T1000 (cell line): ENCODE measurements at places on chromosomes 3 and 15.

- no peak for DNase-seq
These were observed 37.9 kb upstream of the MECOM start for GRCh38 chr3:169701457-169701856.

DNA sequence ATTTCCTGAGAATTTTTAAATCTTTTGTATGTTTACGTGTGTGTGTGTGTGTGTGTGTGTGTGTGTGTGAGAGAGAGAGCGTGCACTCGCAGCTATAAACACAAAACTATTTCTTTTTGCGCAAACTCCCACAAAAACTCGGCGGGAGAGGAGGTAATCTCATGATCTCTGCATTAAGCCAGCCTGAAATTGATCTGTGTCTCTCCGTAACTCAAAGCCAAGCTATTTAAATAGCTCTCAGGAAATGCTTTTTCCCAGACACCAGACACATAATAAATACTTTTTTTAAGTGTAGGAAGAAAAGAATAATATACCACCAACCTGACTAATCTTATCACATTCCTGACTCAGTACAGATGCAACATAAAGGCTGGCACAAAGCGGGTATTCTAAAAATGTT lies 226.8 kb downstream of the MAGI1 start:
- no peak for DNase-seq

DNA sequence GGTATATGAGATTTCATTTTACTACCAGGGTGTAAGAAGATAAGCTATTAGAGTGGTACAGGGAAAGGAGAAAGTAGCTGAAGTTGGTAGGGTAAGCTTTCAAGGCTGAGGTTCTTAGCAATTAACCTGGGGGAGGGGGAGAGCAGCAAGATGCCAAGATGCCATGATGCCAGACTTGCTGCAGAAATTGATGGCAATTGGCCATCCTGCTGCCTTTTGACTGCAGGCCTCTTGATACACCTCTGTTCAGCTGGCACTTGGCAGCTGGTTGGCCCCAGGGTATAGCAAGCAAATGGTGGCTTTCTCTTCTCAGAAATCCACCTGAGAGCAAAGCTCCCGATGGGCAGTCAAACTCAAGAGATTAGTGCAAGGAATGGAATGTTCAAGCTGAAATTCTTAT lies 21.4 kb upstream of the DPH6 start:
- DNase-seq = no peak

GRCh38 chr3:114079761-114080160 lies 23.2 kb downstream of the QTRT2 start:
- no peak for DNase-seq

- DNase-seq = no peak
These were observed 85.6 kb downstream of the PDCD6IP start for GRCh38 chr3:33883951-33884561.

GRCh38 chr3:64518950-64519349 lies 168.8 kb downstream of the ADAMTS9 start:
- DNase-seq = no peak

DNA sequence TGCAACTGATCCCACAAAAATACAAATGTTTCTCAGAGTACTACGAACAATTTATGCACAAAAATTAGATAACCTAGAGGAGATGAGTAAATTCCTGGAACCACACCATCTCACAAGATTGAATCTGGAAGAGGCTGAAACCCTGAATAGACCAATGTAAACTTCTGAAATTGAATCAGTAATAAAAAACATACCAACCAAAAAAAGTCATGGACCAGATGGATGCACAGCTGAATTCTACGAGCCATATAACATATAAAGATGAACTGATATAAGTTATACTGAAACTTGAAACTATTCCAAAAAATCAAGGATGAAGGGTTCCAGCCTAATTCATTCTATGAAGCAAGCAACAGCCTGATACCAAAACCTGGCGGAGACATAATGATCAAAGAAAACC lies 336.3 kb downstream of the PYDC2 start:
- DNase-seq = no peak

GRCh38 chr3:79019137-79019923 lies 748.5 kb downstream of the ROBO1 start:
- peak; percentile 75 for DNase-seq

DNA sequence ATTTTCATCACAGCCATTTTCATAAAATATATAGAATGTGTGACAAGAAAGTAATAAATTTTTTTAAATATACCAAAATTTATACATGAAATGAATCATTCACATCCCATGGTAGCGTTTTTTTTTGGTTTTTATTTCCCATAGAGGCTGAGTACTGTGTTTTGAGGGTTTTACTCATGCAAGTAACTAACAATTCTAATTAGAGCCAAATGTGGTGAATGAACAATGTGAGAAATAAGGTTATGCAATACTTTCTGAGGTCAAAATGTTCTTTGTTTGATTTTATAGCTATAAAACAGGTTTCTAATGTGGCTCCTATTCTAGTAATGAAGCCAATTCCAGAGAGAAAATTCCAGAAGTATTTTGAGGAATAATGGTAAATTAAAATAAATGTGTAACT lies 386.8 kb downstream of the TBC1D5 start:
- DNase-seq = no peak

GRCh38 chr15:51726302-51727073 lies 11.0 kb downstream of the LYSMD2 start:
- DNase-seq = peak; percentile 52

GRCh38 chr15:34973512-34973911 lies 4.0 kb upstream of the AQR start:
- no peak for DNase-seq

DNA sequence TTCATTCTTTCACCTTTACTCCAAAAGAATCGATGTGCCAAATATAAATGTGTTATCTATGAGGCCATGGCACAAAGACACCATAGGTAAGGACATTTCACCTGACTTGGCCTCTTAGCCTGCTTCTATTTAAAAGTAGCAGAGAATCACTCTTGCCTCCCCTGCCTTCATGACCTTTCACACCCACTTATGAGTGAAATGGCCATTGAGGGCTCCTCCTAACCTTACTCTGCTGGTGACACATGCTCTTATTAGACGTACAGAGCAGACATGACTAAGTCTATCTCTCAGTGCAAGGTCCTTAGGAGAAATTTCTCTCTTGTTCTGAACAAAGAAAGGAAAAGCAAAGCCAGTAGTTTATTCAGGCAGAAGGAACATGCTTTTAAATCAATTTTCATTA lies 150.7 kb downstream of the LRTM1 start:
- DNase-seq = no peak

- no peak for DNase-seq
These were observed 132.2 kb downstream of the KLF13 start for GRCh38 chr15:31458596-31459399.

DNA sequence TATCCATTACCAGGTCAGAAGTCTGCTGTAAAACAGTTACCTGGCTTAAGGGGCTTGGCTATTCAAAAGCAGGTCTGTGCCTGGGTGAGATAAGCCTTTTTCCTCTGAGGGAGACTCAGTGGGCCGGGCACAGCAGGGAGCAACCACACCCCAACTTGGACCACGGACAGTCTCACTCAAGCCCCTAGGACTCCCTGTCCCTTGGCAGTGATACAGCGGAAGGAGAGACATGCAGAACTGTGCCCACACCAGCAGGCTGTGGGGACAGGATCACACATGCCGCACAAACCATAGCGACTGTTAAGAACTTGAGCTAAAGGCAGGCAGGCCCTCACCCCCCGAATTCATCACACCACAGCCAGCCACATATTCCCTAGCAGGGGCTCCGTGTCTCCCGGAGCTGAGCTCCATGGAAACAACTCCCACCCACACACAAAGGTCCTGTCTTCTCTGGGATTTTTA lies 2.8 kb upstream of the GP5 start:
- no peak for DNase-seq

DNA sequence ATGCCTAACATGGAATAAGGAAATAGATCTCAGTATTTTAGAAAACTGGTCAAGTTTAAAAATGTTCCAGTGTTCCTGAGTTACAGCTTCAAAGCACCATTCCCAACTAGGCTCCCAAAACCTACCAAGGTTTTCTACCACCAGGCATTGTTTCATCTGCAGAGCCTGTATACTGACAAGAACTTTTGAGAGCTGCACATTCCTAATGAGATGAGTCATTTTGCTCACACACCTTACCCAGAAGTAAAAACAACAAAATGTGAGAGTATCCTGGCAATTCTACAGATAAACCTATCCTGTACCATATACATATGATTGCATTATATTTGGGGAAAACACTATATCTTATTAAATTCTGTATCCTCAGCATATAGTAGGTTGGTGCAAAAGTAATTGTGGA lies 90.7 kb downstream of the ATP8B4 start:
- DNase-seq = no peak

DNA sequence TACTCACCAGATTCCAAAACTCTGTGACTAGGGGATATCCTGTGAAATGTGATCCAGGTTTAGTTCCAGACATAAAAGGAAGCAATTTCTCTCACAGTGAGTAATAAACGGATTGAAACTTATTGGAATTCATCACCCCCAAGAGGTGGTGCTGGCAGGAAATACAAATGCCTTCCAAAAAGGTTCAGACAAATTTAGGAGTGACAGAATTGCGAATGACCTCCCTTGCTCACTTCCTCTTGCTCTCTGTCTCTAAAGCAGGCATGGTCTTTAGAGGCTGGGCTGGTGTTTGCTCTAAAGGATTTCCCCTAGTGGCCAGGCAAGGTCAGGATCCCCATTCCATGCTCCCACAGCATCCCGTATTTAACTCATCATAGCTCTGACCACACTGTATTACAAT lies 449.4 kb upstream of the PPP2R3A start:
- DNase-seq = no peak

GRCh38 chr3:149390772-149391212 lies 13.3 kb upstream of the TM4SF1 start:
- peak; percentile 72 for DNase-seq

DNA sequence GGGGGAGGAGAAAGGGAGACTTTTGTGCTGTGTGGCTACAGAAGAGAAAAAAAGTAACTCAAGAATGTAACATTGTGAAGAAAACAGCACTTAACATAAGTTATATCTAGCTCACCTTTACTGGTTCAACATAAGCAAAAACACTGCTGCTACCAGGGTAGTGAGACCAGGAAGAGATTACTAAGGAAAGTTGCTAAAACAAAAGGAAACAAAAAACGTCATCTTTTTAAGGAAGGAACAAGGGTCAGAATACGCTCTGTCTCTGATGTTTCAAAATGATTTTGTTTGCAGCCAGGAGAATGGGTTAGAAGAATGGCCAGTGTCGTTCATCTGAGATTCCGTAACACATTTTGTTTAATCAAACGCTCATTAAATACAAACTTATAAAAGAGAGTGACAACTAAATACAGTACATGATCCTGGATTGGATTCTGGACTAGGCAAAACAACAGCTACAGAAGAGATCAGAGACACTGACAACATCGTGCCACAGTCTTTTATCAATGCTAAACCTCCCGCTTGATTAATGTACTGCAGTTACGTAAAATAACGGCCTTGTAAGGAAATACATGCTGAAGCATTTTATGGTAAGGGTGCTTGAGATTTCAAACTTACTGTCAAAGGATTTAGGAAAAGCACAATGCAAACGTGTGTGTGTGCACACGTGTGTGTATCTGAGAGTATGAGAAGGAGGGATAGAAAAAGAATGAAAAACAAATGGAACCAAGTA lies 67.7 kb downstream of the FOXP1 start:
- no peak for DNase-seq

DNA sequence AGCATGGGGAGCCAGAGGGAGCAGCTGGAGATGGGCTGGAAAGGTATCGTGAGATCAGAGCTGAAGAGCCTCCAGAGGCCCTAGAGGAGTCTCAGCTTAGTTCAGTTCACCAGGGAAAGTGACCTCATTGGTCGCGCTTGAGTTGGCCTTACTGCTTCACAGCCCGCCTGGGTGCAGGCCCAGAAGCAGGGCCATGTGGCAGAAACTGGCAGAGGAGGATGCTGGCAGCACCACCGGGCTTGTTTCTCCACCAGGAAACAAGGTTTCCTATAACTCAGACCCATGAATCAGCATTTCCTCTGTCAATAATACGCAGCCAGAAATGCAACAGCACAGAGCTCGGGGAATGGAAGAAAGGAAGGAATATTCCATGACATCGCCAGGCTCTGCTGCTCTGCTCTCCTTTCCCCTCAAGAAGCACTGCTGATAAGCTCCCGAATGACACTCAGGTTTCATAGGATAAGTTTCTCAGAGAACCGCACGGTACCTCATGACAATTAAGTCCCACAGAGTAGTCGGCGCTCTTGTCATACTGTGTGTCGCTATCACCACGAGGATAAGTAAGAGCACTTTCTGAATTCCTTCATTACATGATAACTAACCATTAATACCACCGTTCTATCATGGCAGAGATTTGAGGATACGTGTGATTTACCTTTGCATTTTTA lies 147.1 kb upstream of the LPP start:
- DNase-seq = no peak

GRCh38 chr3:194300382-194300758 lies 50.8 kb downstream of the CPN2 start:
- no peak for DNase-seq

DNA sequence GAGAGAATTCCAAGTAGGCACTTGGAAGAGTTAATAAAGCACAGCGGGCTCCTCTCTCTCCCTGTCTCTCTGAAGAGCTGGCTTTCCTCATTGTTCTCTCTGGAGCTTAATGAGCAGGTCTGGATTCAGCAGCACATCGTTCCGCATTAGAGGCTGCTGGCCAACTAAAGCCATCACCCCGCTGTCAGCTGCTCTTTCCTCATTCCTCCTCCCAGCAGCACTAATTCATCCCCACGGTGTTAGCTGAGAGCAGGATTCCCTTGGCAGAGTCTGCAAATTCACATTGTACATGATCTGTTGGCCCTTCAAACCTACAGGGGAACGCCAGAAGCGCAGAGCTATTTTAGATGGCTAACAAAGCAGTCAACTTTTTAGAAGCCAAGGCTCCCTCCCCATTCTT lies 44.2 kb downstream of the SGO1 start:
- DNase-seq = no peak

DNA sequence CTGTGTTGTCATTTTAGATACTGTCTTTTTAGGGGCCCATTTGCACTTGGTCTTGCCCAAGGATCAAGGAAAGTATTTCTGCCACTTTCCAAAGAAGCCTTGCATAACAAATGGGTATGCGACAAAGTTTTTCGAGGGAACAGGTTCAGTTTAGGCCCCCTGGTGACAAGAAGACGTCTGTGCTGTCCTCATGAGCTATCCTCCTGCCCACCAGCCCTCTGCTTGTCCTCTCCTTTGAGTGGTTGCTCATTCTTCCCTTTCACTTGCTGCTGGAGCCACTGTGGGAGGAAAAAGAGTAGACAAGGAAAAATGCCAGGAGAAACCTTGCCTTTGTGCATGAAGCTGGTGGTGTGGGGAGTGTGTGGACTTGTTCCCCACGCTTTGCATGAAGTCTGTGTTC lies 171.9 kb downstream of the CACNA2D3 start:
- DNase-seq = no peak
